ENCODE measurements at places on chromosomes 5 and 9.

- DNase-seq, result no peak
Observed at GRCh38 chr9:131111186-131111853, 14.1 kb upstream of the NUP214 start.

GRCh38 chr5:179123491-179124272 lies 63.5 kb downstream of the ZNF354C start:
- DNase-seq, result no peak

- DNase-seq, result peak; percentile 51
Observed at GRCh38 chr9:81183761-81184160, 505.6 kb downstream of the TLE1 start.

- no peak for DNase-seq
Observed at GRCh38 chr9:129595903-129596540, 24.9 kb downstream of the C9orf50 start.

- DNase-seq, result peak; percentile 1
Observed at GRCh38 chr9:138022121-138022741, 144.6 kb downstream of the CACNA1B start.

DNA sequence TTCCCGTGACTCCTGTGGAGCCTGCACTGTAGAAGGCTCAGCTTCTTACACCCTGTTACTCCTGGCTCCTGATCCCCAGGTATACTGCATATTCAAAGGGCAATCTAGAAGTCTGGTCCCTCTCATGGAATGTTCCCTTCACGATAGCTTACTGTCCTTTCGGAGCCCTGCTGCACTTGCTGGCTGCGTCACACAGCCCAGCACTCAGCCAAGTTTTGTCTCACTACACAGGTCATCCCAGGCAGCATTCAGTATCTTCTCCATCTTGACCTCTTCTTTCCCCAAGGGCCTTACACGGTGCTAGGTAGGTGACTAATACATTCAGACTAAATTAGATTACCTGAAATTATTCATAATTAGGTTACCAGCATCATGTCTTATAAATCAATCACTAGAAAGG lies 123.7 kb downstream of the WDR41 start:
- no peak for DNase-seq

- DNase-seq, result peak; percentile 30
Observed at GRCh38 chr5:159135896-159136531, 36.3 kb upstream of the EBF1 start.

DNA sequence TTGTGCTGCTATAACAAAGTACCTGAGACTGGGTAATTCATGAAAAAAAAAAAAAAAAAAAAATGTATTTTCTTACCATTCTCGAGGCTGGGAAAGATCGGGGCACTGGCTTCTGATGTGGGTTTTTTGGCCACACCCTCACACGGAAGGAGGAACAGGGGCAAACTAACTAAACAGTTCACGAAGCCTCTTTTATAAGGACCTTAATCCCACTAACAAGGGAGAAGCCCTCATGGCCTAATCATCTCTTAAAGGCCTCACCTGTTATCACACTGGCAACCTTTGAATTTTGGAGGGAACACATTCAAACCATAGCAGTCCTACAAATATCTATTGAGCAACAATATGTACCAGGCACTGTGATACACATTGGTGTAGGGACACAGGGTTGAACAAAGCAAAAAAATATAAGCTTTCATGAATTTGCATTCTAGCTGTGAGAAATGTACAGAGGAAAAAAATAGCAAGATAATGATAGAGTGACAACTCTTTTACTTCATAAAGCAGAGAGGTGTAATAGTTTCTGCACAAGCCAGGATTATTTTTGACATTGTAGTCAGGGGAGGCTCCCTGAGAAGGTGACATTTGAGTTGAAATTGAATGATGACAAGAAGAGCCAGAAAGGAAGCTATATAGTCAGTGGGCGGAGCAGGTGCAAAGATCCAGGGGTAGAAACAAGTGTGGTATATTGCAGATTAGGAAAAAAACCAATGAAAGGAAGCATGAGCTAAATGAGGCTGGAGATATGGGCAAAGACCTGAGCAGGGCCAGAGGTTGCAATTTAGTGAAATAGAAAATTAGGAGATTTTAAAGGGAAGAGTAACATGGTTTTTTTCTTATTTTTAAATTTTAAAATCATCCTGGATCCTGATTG lies 68.1 kb upstream of the GRAMD2B start:
- DNase-seq, result no peak

DNA sequence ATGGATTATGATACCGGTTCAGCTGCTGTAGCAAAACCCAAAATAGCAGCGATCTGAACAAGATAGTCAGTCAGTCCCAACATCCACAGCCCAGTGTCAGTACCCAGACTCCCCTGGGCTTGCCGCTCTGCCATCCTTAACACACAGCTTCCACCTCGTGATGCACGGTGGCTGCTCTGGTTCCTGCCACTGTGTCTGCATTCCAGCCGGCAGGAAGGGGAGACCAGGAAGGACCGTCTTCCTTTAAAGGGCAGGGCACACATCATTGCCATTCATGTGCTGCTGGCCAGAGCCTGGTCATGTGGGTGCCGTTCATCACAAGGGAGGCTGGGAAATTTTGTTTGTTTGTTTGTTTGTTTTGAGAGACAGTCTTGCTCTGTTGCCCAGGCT lies 131.0 kb upstream of the IER5L start:
- no peak for DNase-seq

DNA sequence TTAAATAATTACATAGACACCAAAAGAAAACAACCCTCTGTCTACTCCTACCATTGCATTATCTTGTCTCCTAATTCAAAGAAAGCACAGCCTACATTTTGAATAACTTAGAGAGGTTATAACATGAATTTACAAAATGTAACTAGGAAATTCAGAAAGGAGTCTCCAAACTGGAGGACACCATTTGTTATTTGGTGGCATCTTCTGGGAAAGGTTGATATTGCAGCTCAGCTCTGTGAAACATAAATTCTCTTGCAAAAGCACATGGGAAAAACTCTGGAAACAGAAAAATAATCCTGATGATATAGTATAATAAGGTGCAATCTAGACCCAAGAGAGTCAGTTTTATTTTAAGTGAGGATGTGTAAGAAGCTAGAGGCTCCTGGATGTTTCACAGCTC lies 215.3 kb downstream of the MLLT3 start:
- no peak for DNase-seq

DNA sequence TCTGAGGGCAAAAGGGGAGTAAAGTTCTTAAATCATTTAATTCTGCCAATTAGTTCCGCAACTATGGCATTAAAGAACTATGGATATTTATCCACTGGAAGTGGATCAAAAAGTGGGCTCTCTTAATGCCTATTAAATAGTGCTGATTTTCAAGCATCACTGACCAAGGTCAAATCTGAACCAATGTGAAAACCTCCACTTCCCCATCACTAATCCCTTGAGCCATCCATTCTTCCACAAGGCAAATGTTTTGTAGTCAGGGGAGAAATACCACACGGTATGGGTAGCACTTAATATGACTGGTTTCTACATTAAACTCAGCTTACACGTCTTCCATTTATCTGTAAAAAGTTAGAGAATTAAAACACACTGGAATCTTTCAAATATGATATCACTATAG lies 57.6 kb downstream of the MLLT3 start:
- DNase-seq, result no peak

DNA sequence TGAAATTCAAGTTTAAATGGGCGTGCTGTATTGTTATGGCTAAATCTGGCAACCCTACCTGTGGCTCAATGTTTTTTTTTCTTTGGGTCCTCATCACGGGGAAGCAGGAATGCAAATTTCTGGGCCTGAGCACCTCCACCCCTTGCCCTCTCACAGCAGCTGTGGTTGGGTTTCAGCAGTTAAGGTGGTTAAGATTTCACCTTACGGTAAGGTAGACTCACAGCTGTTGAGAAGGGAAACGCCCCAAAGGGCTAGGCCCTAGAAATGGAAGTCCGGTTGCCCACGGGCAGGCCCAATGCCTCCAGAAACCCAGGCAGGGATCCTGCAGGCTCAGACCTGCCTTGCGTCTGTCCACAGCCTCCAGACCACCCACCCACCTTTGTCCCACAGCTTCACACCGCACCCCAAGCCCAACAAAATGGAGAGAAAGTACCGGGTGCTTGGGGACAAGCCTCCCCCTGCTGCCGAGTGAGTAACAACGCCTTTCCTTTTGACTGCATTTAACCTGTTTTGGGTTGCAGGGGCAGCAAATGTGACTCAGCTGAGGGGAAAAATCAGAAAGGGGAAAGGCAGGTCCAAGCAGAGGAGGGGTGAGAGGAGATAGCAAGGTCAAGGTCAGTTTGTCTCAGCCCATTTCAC lies 48.1 kb upstream of the TDRD7 start:
- DNase-seq, result no peak

DNA sequence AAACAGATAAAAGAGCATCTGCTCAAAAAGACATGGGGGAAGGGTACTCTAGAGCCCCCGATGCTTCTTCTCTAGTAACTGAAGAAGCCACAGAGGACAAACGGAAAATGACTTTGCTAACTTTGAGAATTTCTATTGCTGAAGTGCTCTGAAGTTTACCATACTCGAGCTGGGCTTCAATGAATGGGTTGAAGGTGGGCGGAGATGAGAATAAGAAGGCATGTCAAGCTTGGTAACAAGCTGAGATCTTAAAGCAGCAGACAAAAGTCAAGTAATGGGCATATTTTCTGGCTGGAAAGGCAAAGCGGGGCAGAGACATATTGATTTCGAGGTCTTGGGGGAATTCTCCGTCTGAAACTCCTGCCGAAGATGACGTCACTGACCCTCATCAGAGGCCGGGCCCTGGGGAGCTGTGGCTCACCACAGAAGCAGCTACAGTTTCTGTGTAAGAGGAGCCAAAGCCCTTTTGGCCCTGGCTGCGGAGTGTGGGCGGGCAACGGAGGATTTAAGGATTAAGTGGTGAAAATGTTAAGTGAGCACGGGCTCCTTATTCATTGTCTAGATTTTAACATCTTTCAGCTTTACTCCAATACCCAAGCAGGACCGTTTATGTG lies 115.8 kb upstream of the SLIT3 start:
- DNase-seq, result peak; percentile 75

GRCh38 chr5:82100303-82101077 lies 128.7 kb downstream of the ATG10 start:
- DNase-seq, result no peak

DNA sequence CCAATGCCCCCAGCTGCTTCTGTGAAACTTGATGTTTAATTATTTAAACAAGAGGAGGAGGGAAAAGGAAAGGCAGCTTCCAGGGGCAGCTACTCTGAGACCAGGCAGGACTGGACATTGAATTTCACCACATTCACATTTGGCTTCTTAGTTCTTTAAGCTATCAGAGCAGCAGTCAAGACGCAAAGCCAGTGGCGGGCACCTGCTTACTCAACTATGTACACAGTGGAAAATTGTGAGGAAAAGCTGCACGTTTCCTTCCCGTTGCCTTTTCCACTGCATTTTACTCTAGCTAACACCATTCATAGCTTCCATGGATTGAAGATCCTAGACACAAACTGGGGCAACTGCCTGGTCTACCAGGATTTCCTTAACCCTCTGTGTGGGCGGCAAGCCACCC lies 200.3 kb downstream of the ERCC6L2 start:
- DNase-seq, result no peak

- no peak for DNase-seq
Observed at GRCh38 chr5:79021753-79022152, 36.6 kb upstream of the ARSB start.

- DNase-seq, result no peak
Observed at GRCh38 chr5:133406977-133407632, 205.2 kb downstream of the FSTL4 start.

GRCh38 chr9:95027914-95028852 lies 289.3 kb downstream of the FANCC start:
- no peak for DNase-seq

GRCh38 chr9:123319541-123320339 lies 36.3 kb upstream of the CRB2 start:
- DNase-seq, result no peak

- DNase-seq, result no peak
Observed at GRCh38 chr9:121783521-121784507, 132.4 kb downstream of the DAB2IP start.

- DNase-seq, result no peak
Observed at GRCh38 chr5:73442996-73443627, 5.5 kb downstream of the FOXD1 start.

DNA sequence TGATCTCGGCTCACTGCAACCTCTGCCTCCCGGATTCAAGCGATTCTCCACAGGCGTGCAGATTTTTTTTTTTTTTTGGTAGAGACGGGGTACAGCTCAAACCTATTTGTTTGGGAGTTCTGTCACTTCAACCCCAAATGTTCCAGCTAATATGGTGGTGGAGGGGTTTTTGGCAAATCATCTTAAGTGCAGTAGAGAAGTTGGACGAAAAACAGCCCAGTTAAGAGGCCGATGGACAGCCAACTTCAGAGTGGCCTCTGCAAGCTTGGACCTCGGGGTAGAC lies 756 bp upstream of the PRR7 start:
- DNase-seq, result no peak

DNA sequence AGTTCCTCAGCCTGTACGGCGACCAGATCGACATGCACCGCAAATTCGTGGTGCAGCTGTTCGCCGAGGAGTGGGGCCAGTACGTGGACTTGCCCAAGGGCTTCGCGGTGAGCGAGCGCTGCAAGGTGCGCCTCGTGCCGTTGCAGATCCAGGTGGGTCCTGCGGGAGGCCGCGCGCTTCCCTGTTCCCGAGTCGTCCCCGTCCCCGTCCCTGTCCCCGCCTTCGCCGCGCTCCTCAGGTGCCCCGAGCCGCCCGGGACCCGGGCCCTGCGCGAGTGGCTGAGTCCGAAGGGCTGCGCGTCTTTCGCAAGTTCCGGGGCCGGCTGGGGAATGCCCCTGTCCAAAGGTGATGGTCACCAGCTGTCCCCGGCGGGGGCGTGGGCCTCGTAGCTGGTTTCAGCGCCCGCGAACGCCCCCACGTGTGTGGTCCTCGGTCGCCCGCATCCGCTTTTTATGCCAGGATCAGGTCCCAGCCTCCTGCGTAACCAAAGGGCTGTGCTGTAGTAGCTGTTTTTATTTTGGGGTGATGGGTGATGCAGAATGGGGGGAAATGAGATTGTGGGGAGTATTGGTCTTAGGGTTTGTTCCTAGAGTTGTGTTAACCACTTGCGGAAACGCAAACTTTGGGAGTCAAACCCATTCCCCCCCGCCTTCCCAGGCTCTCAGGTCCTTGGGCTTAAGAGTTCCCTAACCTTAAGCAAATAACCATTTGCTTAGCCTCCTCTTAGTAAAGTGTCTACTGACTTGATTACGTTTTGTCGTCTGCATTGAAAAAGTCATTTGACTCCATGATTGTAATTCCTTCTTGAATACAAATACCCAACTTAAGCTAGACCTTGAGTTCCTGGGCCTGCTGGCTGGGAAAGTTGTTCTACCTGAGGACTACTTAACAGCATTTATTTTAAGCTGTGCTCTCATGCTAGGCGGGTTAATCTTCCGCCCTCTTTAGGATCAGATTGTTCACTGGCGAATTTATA lies 663 bp downstream of the ISOC1 start:
- DNase-seq, result peak; percentile 73

- no peak for DNase-seq
Observed at GRCh38 chr5:5454391-5454790, 31.9 kb downstream of the ICE1 start.

- DNase-seq, result no peak
Observed at GRCh38 chr5:87268970-87269377, 1.3 kb downstream of the RASA1 start.

DNA sequence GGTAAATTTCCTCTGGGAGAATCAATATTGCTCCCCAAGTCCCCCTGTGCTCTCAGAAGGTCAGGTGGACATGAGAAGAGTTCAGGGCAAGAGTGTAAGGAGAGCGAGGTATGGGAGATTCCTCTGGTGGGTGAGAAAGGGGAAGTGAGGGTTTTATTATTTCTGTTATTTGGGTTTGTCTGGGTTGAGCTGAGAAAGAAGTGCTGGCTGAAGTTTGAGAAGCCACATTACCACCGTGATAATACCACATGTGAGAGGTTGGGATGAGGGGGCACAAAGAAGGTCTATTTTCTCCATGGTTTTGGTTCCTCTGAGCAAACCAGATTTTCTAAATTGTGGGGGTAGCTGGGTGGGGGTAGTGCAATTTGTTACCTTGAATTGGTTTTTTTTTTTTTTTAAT lies 350.4 kb downstream of the OSTF1 start:
- DNase-seq, result no peak

All from fibroblast of pulmonary artery (primary cell).